ENCODE measurements at places on chromosomes 16 and 17. TPM values are rescaled to one million over a fixed set of nuclear protein-coding genes. Genes with fewer than 3 reads are reported as not detected.

KRTAP2-2 gene
- total RNA-seq = not detected

KATNB1 gene
- 32.7 TPM for total RNA-seq

C17orf107 gene
- total RNA-seq = 4.4 TPM

SLC22A31 gene
- 6.8 TPM for total RNA-seq

UTS2R gene
- not detected for total RNA-seq

GGT6 gene
- total RNA-seq = 0.07 TPM

KRT36 gene
- total RNA-seq = not detected

COG4 gene
- 46.4 TPM for total RNA-seq

NPIPA7 gene
- total RNA-seq = 9.4 TPM

TVP23A gene
- 0.21 TPM for total RNA-seq

GRCh38 chr17:36469733-36470132 is 16.7 kb upstream of the ZNHIT3 start:
- DNase-seq = no peak

GRCh38 chr16:80250381-80250780 is 290.4 kb upstream of the DYNLRB2 start:
- no peak for DNase-seq

- DNase-seq = no peak
Measured at GRCh38 chr16:28192806-28193529, 18.8 kb downstream of the XPO6 start.

DNA sequence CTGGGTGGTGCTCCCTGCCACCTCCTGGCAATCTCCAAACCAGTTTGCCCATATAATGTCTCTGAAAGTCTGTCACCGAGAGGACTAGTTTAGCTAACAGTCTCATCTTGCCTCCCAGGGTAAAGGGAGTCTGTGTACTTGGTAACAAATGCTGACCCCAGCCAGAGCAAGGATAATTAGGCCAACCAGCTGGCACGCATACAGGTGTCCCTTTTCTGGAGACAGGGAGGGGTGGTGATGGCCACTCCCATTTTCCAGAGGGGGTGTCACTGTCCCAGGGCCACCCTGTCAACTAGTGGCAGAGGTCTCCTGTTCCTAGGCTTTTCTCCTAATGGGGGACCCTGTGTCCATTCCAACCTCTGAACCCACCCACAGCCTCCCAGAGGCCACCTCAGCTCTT is 8.1 kb downstream of the FAM83G start:
- no peak for DNase-seq

- DNase-seq = no peak
Measured at GRCh38 chr16:56611281-56611833, 3.0 kb downstream of the MT2A start.
